Thymus (tissue), 14 donors: ENCODE measurements at places on chromosomes 2 and 18.

DNA sequence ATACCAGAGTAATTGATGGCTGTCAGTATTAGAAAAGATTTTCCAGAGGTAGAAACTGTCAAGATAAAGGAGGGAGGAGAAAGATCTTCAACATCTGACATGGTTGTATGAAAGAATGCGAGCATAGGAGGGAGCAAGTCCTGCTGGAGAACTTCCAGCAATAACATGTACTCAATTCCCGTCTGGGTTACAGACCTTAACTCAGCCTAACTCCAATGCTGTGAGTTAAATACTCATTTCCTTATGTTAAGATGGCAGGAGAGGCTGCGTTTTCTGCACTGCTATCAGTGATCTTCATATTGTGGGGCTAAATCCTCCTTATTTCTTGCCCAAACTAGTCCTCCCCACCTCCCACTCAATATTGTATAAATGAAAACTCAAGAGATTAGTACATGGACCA is 6.7 kb upstream of the CERS6 start:
- no peak for DNase-seq
- no peak overlapping the region for H3K4me3 ChIP-seq
- H3K27ac ChIP-seq, result peak overlapping the region; percentile 64
- H3K36me3 ChIP-seq, result no peaks in the 10 kb centered on the region
- H3K4me1 ChIP-seq, result peaks cover 13% of the 10 kb centered on the region

- DNase-seq, result no peak
- H3K36me3 ChIP-seq, result peaks cover 8% of the 10 kb centered on the region
- H3K27ac ChIP-seq, result no peak overlapping the region
- H3K4me3 ChIP-seq, result no peak overlapping the region
Observed at GRCh38 chr2:170063456-170064235, 114.3 kb upstream of the MYO3B start.

DNA sequence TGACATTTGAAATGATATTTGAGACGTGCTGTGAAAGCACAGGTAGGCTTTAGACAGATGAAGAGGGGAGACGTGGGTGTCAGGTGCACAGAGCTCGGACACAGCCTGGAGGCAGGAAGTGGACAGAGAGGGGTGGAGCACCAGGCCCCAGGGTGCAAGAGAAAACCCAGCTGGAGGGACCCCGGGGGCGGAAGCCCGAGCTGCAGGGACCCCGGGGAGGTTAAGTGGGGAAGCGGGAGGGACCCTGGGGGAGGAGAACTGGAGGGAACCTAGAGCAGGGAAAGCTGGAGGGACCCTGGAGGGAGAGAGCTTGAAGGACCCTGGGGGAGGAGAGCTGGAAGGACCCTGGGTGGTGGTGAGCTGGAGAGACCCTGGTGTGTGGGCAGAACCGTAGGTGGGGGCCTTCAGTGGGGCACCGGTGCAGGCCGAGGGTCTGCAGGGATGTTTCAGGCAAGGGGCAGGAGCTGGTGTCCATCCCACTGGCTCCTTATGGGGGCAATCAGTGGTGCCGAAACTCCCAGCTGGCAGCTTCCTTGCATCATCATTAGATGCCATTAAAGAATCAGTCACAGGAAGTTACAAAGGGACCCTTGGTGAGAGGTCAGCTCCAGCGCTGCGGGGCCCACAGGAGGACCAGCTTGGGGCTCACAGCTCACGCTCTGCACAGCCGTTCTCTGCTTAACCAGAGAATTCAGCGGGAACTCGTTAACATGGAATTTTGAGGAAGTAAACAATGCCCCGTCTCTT is 246.6 kb downstream of the EIPR1 start:
- no peak overlapping the region for H3K27ac ChIP-seq
- no peak for DNase-seq
- H3K4me1 ChIP-seq, result no peaks in the 10 kb centered on the region
- H3K4me3 ChIP-seq, result no peak overlapping the region

GRCh38 chr2:44813165-44813564 is 128.3 kb upstream of the SIX3 start:
- no peaks in the 10 kb centered on the region for H3K36me3 ChIP-seq
- H3K4me3 ChIP-seq, result no peak overlapping the region
- no peak for DNase-seq
- no peaks in the 10 kb centered on the region for H3K4me1 ChIP-seq
- H3K27me3 ChIP-seq, result no peaks in the 10 kb centered on the region
- no peak overlapping the region for H3K27ac ChIP-seq

DNA sequence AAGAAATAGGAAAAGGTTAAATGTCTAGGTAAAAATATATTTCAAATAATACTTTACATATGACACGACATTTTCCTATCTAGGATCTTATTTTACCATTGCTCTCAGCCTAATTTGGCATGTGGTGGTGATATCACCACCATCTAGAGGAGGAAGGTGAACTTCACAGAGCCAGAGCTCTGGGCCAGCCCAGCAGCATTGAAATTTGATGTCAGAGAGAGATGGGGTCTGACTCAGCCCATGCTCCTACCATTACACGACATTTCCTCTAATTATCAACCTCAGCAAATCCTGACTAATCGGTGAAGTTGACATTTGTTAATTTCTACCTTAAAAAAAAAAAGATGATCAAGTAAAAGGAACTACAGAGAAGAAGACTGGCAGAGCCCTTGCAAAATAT is 42.3 kb downstream of the LRRTM4 start:
- no peak overlapping the region for H3K4me3 ChIP-seq
- no peaks in the 10 kb centered on the region for H3K27me3 ChIP-seq
- H3K27ac ChIP-seq, result no peak overlapping the region
- H3K4me1 ChIP-seq, result no peaks in the 10 kb centered on the region

DNA sequence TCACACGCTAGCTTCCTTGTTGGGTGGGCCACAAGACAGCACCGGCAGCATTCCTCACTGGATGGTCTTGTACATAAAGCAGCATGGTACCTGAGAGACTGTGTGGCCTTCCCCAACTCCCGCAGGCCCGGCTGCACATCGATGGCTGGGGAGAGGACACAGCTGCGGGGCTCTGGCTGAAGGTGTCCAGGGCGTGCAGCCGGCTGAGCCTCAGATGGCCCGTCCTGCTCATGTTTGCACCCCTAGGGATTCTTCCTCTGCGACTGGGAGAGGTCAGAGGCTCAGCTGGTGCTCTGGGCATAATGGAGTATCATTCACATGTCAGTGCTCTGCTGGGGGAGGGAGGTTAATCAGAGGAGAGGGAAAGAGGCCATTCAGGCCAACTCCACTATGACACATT is 207.9 kb downstream of the SEPTIN10 start:
- H3K27me3 ChIP-seq, result no peaks in the 10 kb centered on the region
- peaks cover 6% of the 10 kb centered on the region for H3K4me1 ChIP-seq
- no peak overlapping the region for H3K27ac ChIP-seq
- DNase-seq, result no peak
- H3K36me3 ChIP-seq, result no peaks in the 10 kb centered on the region

- no peaks in the 10 kb centered on the region for H3K4me1 ChIP-seq
- no peaks in the 10 kb centered on the region for H3K36me3 ChIP-seq
- DNase-seq, result no peak
- H3K4me3 ChIP-seq, result no peak overlapping the region
Observed at GRCh38 chr2:113765276-113765675, 8.8 kb upstream of the SLC35F5 start.

DNA sequence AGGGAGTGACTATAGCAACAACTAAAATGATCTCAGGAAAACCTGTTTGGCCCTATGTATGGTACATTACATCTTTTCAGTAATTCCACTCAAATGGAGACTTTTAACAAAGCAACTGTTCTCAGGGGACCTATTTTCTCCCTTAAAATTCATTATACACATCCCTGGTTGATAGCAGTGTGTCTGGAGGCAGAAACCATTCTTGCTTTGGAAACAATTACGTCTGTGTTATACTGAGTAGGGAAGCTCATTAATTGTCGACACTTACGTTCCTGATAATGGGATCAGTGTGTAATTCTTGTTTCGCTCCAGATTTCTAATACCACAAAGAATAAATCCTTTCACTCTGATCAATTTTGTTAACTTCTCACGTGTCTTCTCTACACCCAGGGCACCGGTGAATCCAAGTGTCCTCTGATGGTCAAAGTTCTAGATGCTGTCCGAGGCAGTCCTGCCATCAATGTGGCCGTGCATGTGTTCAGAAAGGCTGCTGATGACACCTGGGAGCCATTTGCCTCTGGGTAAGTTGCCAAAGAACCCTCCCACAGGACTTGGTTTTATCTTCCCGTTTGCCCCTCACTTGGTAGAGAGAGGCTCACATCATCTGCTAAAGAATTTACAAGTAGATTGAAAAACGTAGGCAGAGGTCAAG is 955 bp downstream of the TTR start:
- DNase-seq, result no peak
- H3K4me3 ChIP-seq, result no peak overlapping the region
- H3K4me1 ChIP-seq, result no peaks in the 10 kb centered on the region
- H3K27me3 ChIP-seq, result no peaks in the 10 kb centered on the region
- no peak overlapping the region for H3K27ac ChIP-seq

- H3K4me1 ChIP-seq, result no peaks in the 10 kb centered on the region
- H3K4me3 ChIP-seq, result no peak overlapping the region
Observed at GRCh38 chr2:197700960-197701359, 4.2 kb upstream of the MARS2 start.

DNA sequence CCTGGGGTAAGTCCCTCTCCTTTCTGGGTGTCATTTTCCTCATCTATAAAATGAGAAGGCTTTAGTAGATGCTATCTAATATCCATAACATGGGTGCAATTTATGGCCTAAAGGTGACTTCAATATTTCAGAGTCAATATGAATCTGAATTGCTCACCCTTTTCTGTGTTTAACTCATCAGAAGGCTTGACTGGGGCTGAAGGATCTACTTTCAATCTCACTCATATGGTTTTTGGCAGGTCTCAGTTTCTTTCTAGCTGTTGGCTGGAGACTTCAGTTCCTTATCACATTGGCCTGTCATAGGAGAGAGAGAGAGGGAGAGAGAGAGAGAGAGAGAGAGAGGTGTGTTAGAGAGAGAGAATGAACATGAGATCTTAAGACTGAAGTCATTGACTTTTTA is 343.7 kb upstream of the MEX3C start:
- no peaks in the 10 kb centered on the region for H3K4me1 ChIP-seq
- H3K27me3 ChIP-seq, result no peaks in the 10 kb centered on the region
- DNase-seq, result no peak
- no peak overlapping the region for H3K4me3 ChIP-seq

GRCh38 chr2:26608557-26608956 is 32.6 kb downstream of the CIB4 start:
- no peak for DNase-seq
- peaks cover 46% of the 10 kb centered on the region for H3K4me1 ChIP-seq
- no peaks in the 10 kb centered on the region for H3K27me3 ChIP-seq
- H3K4me3 ChIP-seq, result no peak overlapping the region
- H3K27ac ChIP-seq, result no peak overlapping the region
- H3K36me3 ChIP-seq, result no peaks in the 10 kb centered on the region

DNA sequence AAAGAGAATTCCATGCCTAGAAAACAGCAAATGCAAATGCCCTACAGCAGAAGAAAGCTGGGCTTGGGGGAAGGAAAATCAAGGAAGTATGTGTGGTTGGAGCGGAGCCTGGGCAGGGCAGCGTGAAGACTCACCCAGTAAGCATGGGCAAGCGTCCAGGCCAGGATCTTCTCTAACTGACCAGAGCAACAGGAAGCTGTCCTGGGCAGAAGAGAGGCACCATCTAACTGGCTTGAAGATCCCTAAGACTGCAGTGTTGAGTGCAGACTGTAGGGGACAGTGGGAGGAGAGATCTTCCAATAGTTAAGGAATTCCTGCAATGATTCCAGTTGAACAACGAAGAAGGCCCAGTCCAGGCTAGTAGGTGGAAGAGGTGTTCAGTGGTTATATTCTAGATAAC is 57.9 kb downstream of the NXPH2 start:
- H3K36me3 ChIP-seq, result no peaks in the 10 kb centered on the region
- H3K4me3 ChIP-seq, result no peak overlapping the region
- H3K4me1 ChIP-seq, result no peaks in the 10 kb centered on the region
- no peaks in the 10 kb centered on the region for H3K27me3 ChIP-seq
- H3K27ac ChIP-seq, result no peak overlapping the region
